Lung (tissue), 17 donors: ENCODE measurements at places on chromosomes 4 and X. TPM values are rescaled to one million over a fixed set of nuclear protein-coding genes. Genes with fewer than 3 reads are reported as not detected.
A peak's percentile ranks its signal among the peaks of the same experiment; 100 is the strongest.

GRCh38 chr4:145316897-145317574, 136.6 kb upstream of the OTUD4 start:
- no peak for DNase-seq

DNA sequence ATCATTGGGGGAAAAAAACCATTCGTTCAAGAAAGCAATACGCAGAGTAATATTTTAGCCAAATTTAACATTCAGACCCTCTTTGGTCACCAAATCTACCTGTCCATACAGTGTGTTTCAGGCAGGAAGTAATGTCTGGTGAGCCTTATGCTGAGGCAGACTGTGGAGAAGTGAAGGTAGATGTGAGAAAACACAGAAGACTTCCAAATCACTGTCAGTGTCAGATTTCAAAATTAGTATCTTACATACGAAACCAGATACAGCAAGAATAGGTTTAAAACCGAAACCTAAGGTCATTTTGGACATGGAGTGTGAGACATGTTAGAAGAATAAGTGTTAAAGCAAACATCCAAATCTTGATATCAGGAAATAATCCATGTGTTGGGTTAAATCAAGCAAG, 664.5 kb upstream of the HTR2C start:
- DNase-seq: no peak

- DNase-seq: peak; percentile 54
These were observed 20.2 kb downstream of the FAT4 start for GRCh38 chr4:125334926-125335325.

DNA sequence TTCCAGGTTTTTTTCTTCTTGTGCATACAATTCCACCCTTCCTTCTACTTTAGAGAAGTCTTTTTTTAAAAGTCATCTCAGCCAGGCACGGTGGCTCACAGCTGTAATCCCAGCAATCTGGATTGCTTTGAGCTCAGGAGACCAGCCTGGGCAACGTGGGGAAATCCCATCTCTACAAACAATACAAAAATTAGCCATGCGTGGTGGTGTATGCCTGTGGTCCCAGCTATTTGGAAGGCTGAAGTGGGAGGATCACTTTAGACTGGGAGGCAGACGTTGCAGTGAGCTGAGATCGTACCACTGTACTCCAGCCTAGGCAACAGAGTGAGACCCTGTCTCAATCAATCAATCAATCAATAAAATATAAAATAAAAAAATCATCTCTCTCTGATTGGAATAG, 14.8 kb downstream of the ELOVL6 start:
- DNase-seq: no peak

GRCh38 chr4:86653237-86653865, 59.2 kb downstream of the PTPN13 start:
- DNase-seq: no peak

TLL1 gene
- 1.1 TPM for polyA plus RNA-seq

DNA sequence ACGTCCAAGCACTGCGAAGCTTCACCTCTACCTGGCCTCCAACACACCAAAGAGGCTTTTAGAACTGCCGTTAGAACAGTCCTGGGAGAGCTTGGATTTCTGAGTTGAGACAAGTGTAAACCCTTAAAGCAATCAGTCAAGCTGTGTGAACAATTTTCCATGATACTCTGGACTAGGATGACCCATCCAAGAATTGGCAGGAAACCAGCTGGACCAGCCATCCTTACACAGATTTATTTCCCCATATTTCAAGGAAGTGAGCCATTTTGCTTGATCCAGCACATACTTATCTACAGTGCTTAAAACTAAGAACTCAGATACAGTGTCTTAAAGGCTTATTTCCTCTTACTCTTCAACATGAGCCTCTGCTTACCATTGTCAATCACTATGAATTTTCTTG, 340.7 kb upstream of the HS3ST1 start:
- peak; percentile 88 for DNase-seq

DNA sequence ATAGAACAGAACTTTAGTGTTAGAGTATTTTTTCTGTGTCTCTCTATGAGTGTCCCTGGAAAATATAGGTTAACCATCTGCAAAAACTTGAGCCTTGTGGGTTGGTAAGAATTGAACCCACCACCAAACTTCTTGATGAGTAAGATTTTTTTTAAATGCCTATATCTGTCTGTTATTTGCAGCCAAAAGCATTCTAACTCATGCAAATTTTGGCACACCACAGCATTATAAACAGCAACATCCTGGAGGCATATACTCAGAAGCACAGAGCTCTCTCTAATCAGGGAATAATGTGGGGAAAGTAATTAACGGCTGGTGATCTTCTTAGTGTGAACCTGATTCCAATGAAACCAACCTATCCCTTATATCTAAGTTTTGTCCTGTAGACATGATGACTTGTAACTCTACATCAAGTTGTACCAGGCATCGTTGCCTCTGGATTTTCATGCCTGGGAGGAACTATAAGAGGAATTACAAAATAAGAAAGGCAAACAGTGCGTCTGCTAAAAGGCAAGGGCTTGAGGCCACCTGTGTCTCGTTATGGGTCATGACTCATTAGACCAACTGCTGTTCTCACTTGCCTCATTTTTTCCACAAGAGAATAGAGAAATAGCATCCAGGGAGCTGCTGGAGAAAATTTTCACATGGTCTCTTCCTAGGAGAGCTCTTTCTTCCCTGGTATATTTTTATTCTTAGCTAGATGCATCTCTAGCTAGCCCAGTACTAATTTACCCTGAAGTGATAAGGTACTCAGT, 202.4 kb downstream of the CHIC2 start:
- peak; percentile 53 for DNase-seq

DNA sequence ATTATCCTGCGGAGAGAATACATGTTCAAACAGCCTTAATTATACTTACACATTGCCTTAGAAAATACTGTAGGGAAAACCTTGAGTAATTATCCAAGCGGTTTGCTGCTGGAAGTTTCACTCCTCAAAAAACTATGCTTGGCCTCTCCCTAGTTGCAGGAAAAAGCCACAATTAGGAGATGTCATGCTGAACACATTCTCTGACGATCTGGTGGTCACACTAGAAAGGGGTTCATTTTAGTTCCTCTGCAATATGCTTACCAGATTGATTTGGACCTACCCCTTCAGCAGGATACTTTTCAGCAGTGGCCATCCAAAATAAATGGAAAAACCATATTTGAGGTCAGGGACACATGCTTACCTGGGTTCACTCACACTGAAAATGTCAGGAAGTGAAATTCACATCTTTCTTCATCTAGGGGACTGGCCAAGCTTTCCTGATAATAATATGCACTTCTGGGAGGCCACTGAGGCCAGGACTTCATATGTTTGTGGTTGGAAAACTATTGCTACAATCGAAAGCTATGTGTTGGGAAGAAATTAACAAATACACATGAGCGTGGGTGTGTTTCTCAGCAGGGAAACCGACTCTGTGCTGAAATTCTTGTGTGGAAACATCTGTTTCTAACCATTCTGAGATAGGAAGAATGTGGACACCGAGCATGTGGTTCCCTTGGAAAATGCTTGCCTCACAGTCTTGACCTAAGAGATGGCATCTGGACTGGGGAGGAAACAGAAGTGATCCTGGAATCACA, 68.8 kb downstream of the ATXN3L start:
- peak; percentile 29 for DNase-seq

- no peak for DNase-seq
These were observed at the start of gene TBX22 for GRCh38 chrX:80014141-80014940. Gene TBX22 (plus strand): TSS chrX:80014753. CDS start chrX:80022270, 7,517 bp downstream.

HERC5 gene
- polyA plus RNA-seq: 4.7 TPM

GRCh38 chr4:183164963-183165362, 65.9 kb downstream of the WWC2 start:
- no peak for DNase-seq

TCEAL6 gene
- polyA plus RNA-seq: not detected

BMP3 gene
- 1.6 TPM for polyA plus RNA-seq

FAM47C gene
- polyA plus RNA-seq: 0.02 TPM

PITX2 gene
- polyA plus RNA-seq: not detected

NHSL2 gene
- polyA plus RNA-seq: 2.0 TPM

DNA sequence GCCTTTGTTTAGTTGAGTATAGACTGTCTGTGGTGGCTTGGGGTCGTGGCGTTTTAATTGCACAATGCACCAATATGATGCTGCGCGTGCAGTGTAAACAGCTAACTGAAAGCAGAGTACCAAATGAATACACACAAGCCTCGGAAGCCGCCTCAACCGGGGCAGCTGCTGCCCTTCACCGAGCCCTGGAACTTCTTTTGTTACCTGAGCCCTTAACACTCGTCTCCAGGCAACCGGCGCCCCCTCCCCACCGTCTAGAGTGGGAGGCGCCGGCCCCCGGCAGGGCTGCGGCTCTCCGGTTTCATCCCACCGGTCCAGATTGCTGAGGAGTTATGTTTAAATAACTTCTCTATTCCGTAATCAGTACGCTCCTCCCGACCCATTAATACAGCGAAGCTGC, 173.2 kb upstream of the TBL1X start:
- peak; percentile 58 for DNase-seq

- peak; percentile 61 for DNase-seq
These were observed 27.2 kb downstream of the BST1 start for GRCh38 chr4:15729910-15730533.

- no peak for DNase-seq
These were observed 210.4 kb upstream of the GALNTL6 start for GRCh38 chr4:171602638-171603355.

CNGA2 gene
- not detected for polyA plus RNA-seq

- DNase-seq: no peak
These were observed 83.1 kb upstream of the LANCL3 start for GRCh38 chrX:37488323-37488722.

DNA sequence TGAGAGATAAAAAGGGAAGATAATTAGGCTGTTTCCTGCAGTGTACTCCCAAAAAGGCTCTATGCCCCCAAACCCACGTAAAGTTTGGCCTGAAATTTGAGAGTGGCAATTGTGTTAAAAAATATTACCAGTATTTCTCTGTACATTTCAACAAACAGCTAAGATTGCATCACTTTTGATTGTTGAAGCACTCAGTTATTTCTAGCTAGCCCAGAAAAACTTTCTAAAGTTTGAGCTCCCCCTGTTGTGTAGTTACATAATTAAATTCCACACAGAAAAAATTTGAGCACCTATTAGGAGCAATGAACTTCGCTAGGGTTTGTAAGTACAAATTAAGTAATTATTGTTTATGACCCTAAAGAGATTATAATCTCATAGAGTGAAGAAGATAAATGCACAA, 109.4 kb downstream of the DLG3 start:
- DNase-seq: peak; percentile 17
